Iris pigment epithelial cell (primary cell): ENCODE measurements at places on chromosomes 6 and 20.
A peak's percentile ranks its signal among the peaks of the same experiment; 100 is the strongest.

GRCh38 chr20:5895626-5896025 is 54.7 kb downstream of the TRMT6 start:
- peak; percentile 39 for DNase-seq

DNA sequence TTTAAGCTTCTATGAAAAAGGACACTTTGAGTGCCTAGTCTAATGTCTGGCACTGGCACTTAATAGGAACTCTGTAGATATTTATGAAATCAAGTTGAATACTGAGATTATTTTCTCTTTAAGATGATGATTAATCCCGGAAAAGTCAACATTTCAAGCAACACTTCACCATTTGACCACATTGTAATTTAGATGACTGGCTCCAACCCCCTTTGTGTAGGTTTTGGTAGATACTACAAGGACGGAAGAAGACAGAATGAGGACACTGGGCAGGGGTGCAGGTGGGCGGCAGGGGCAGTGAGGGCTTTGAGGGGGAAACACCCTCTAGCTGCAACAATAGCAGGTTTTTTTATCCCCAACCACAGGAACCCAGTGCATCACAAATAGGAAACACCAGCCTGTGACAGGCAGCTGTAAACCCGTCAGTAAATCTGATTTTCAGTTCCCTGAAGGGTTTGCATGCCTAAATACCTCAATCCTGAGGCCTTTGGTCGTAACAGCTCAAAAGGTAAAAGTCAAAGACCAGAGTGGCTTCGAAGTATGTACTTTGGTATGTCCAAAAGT is 4.6 kb downstream of the DTNBP1 start:
- no peak for DNase-seq

GRCh38 chr6:134288538-134289203 is 29.2 kb downstream of the SGK1 start:
- peak; percentile 96 for DNase-seq

DNA sequence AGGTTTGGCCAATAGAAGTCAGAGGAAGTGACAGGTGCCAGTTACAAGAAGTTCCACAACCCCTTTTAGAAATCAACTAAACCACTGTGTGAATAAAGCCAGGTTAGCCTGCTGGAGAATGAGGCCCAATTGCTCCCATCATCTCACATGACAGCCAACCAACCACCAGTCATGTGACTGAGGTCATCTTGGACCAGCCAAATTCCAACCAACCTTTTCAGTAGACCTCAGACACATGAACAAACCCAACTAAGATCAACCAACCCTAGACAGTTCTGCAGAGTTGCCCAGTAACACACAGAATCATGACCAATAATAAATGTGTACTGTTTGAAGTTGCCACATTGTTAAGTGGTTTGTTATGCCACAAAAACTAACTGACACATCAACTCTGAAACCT is 44.6 kb upstream of the GGTLC1 start:
- no peak for DNase-seq

DNA sequence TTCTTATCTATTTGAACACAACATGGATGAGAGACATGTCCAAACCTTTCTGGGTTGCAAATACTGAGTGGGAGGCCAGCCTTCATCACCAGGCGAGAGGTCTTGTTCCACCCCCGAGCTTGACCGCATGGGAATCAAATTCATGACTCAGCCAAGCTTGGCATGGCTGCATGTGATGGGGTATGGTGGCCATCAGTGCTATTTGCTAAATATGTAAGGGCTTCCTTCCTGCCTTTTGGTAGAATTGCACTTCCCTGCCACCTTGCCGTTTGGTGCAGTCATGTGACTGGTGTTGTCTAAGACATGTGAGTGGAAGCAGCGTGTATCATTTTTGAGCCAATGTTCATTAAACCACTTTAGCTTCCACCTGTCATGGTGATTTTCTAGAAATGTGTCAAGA is 508.9 kb upstream of the SULF2 start:
- peak; percentile 74 for DNase-seq

DNA sequence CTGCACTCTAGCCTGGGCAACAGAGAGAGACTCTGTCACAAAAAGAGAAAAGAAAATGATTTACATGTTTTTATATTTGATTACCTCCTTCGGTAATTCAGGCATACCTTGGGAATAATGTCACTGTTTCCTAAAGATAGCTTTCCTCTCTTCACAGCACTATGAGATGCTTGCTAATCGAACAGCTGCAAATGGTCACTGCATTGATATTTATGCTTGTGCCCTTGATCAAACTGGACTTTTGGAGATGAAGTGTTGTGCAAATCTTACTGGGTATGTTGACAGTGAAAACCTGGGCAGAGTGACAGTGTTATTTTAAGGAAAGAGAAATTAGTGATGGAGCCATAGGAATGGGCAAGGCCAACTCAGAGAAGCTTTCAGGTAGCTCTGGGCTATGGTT is 19.6 kb downstream of the SEC23B start:
- DNase-seq = no peak

DNA sequence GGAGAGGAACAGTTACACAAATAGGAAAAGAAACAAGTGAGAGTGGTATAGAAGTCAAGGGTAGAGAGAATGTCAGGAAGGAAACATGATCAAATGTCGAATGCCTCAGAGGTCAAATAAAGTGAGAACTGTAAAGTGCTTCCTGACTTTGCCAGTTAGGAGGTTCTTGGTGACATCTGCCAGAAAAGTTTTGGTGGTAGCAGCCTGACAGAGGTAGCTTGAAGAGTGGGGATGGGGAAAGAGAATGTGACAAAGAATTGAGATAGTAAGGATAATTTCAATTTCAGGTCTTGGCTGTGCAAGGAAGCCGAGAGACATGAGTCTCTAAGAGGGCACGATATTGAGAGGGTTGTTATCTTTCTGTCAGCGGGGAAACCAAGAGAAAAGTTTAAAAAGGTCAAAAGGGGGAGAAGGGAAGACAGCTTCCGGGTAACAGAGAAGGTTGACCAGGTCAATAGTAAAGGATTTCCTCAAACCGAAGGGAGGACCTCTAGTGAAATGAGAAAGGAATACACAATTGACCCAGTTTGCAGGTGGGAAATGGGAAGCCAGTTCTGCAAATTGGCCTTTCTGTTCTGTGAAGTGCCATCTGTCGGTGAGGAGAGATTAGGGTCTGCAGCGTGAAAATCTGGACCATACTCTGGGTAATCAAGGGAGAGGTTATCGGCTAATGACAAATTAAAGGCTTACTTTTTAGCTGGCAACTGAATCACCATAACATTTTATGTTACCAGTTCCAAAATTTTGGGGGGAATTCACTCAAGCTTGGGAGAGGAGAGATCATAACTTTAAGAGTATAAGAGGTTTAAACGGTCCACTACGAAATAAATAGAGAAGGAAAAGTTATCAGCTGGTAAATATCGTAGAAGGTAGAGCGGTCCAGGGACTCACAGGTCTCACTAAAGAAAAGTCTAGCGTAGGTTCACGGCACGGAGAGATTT is 973 bp upstream of the BRD2 start:
- peak; percentile 40 for DNase-seq

- DNase-seq = no peak
Measured at GRCh38 chr6:161442420-161442819, 168.6 kb upstream of the AGPAT4 start.

GRCh38 chr6:45591890-45592289 is 214.2 kb upstream of the SUPT3H start:
- DNase-seq = no peak

DNA sequence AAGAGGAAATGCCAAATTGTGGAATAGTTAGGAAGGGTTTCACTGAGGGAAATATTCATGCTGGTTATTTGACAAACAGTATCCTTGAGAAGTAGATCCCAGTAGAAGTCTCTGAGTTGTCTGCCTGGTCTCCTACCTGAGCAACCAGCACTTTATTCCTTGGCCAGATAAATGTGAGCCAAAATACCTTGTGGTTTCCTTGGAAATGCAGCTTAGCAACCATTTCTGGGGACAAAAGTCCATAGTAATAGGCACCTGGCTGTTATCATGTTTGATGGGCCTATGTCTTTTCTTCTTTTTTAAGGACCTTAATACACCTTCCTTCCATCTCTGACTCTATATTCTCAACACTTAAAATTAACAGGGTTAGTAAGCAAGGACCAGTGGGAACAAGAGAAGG is 217.1 kb upstream of the MARCKS start:
- DNase-seq = no peak

DNA sequence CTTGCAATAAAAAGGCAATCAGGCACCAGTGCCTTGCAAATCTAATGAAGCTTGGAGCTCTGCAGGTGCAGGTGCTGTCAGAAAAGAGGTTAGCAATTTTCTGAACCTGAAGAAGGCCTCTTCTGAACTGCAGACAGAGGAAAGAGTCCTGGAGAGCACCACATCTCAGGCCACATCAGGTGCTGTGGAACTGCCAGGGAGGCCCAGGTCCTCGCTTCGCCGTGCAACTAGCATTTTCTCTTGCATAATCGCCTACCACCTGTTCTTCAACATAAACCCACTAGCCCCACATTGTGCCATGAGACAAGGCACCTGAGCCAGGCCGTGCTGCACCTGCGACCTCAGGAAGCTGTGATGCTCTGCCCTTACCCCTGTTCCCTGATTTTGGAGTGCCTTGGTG is 187.6 kb downstream of the DTNBP1 start:
- no peak for DNase-seq

GRCh38 chr6:39517756-39518155 is 195.3 kb upstream of the KCNK16 start:
- DNase-seq = peak; percentile 49

- peak; percentile 25 for DNase-seq
Measured at GRCh38 chr6:68497927-68498326, 137.2 kb upstream of the ADGRB3 start.

DNA sequence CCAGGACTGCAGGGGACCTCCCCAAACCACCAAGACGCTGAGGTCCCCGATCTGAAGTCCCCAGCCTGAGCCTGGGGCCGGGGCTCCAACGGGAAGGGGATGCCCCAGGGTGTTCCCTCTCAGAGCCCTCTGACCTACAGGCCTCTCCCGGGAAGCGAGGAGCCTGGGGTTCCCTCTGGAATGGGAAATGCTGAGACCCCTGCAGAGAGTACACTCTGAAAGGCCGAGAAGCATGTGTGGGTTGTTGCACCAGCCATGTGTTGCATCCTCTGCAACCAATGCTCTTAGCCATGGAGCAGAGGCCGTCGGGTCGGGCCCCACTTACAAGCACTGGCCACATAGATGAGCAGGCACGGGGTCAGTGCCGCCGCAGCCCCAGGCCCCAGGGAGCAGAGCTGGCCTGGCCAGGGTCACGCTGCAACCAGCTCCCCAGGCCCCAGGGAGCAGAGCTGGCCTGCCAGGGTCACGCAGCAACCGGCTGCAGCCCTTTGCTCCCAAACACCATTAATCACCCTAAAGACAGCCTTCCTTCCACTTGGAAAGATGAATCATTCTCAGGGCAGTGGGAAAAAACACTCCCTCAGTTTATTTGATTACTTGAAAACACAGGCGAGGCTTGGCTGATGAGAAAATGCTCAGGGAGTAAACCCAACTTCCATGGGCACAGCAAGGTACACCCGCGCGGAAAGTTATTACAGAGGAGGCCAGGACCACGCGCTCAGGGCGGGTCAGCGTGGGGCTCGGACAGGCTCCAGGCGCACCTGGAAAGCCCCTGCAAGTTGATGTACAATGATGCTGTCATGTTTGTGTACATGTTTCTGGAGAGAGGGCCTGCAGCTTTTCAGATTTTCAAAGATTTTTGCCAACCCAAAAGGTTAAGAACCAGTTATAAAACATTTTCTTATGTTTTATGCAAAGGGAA is 78.0 kb upstream of the AFDN start:
- no peak for DNase-seq

GRCh38 chr6:44646355-44646754 is 258.8 kb downstream of the CDC5L start:
- peak; percentile 61 for DNase-seq

DNA sequence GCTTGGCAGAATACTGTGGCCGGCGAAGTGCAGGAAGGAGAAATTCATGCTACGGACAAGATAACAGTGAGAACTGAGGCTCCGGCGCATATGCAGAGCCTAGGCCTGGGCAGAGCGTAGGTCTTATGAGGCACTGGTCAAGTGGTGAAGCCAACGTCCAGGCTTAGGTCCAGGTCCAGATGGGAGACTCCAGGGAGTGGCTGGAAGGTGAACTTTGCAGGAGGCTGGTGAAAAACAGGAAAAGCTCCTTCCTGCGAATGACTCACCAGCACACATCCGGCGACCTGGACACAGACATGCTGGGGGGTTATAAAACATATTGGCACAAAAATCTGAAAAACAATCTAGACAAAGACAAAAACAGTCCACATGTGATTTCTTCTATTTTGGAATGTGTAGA is 15.4 kb downstream of the C6orf141 start:
- DNase-seq = peak; percentile 62

DNA sequence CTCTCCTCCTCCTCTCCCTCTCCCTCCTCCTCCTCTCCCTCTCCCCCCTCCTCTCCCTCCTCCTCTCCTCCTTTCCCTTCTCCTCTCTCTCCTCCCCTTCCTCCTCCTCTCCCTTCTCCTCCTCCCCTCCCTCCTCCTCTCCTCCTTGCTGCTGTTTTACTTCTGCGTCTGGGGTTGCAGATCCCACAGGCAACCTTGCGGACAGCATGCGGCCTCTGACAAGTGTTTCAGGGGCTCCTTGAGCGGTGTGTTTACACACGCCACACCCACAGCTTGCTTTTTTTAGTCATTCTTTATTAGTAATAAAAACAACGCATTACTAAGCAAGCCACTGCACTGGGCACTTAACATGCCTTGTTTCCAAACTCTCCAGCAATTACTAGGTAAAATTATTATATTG is 81.9 kb downstream of the TFAP2C start:
- DNase-seq = peak; percentile 34

DNA sequence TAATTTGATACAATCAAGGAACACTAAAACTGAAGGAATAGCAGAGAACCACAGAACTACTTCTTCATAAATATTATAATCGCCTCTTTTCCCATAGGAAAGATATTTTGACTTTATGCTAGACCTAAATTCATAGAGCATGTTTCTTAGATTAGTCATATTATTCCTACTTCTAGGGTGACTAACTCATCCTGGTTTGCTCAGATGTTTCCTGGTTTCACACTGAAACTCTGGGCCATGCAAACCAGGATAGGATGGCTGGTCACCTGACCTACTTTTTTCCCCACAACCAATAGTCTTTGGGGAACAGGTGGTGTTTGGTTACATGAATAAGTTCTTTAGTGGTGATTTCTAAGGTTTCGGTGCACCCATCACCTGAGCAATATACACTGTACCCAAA is 42.8 kb downstream of the MMS22L start:
- DNase-seq = peak; percentile 59

- DNase-seq = no peak
Measured at GRCh38 chr6:153145591-153145990, 14.5 kb upstream of the RGS17 start.

GRCh38 chr20:49766979-49767521 is 45.6 kb upstream of the SLC9A8 start:
- peak; percentile 10 for DNase-seq

GRCh38 chr20:41567615-41568014 is 50.6 kb downstream of the CHD6 start:
- no peak for DNase-seq

DNA sequence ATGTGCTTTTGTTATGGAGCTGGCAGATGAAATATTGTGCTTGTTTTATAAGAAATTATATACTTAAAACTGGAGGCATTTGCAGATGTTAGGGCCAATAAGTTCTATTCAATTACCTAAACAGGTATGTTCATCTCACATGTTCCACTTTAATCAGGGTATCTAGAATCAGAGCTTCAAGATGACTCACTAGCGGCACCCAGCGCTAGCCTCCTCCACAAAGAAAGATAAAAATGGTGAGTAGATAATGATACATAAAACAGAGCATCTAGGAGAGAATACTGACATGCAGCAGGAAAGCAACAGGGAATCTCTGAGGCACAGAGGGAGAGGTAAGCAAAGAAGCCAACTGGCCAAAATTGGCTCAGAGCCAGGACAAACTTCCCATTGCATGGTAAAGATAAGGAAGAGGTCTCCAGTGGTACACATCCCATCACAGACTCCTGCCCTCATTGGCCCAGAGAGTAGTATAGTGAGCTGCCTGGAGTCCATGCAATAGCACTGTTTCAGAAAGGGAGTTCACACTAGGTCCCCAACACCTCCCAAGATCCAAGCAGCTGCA is 200.7 kb upstream of the SPTLC3 start:
- no peak for DNase-seq
